ENCODE measurements at places on chromosomes 6 and 20.

GRCh38 chr6:1626481-1626880 lies 16.8 kb downstream of the FOXC1 start:
- no peak for DNase-seq

- DNase-seq, result no peak
Observed at GRCh38 chr20:53826597-53827291, 233.1 kb upstream of the ZNF217 start.

DNA sequence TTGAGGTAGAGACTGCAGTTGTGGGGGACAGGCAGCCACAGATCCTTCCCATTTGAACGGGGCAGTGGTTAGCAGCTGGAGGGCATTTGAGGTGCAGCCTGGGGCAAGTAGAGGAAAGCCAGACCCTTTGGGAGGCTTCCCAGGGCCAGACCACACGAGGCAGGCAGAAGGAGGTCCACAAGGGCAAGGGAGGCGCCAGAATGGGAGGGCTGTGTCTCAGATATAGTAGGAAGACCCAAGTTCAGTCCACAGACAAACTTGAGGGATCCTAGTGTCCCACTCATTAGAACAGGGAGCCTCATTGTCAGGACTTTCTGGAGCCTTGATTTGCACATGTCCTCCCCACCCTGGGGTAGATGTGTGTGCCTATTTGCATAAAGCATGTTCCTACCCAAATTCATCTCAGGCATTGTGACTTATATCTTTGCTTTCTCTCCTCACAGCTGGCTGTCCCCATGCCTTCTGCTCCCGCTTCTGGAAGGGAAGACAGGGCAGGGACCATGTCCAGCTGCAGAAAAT lies 166.0 kb downstream of the VEGFA start:
- DNase-seq, result no peak

DNA sequence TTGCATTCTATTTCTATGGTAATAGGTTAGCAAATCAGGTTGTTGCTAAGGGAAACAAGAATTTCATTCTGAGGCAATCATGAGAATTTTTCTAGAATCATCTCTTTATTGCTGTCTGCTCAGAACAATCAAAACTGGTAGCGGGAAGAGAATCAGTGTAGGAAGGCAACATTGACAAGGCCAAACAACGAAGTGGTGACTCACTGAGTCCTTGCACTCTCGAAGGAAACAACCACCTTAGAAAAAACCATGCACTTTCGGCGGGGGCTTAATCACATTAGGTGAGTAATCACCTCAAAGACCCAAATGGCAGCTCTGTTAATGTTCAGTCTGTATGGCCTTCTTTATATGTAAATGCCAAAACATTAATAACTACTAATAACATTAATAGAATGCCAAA lies 78.8 kb upstream of the MAP7 start:
- no peak for DNase-seq

GRCh38 chr6:90849686-90850085 lies 262.8 kb upstream of the MAP3K7 start:
- DNase-seq, result no peak

GRCh38 chr6:11366183-11366933 lies 133.9 kb upstream of the NEDD9 start:
- no peak for DNase-seq
